ENCODE measurements at places on chromosomes 7 and 10.
A peak's percentile ranks its signal among the peaks of the same experiment; 100 is the strongest.

- no peak for ATAC-seq
Measured at GRCh38 chr7:47284691-47285635, 296.9 kb downstream of the TNS3 start.

- ATAC-seq, result no peak
Measured at GRCh38 chr7:17236603-17237002, 61.8 kb upstream of the AHR start.

DNA sequence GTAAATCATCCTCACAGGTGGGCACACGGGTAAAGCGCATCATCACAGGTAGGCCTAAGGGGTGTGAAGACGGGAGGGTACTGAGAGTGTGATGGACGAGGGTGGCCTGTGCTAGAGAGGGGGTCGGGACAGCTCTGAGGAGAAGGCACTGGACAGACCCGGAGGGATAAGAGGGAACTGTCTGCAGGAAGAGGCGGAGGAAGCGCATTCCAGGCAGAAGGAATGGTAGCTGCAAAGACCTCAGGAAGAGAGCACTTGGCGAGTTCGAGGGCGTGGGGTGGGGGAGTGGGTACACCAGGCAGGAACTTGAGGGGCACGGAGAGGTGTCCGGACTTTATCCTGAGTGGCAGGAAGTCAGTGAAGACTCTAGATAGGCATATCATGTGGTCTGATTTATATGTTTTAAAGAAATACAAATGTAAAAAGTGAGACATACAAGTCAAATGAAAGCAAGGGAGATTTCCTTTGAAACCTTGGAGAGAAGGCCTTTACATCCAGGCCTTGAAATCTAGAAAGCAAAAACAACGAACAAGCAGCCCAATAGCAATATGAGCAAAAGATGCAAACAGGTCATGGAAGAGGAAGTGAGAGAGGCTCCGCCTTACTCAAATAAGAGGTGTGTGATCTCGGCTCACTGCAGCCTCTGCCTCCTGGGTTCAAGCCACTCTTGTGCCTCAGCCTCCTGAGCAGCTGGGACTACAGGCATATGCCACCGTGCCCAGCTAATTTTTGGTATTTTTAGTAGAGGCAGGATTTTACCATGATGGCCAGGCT is 3.6 kb downstream of the LHPP start:
- peak; percentile 52 for ATAC-seq

DNA sequence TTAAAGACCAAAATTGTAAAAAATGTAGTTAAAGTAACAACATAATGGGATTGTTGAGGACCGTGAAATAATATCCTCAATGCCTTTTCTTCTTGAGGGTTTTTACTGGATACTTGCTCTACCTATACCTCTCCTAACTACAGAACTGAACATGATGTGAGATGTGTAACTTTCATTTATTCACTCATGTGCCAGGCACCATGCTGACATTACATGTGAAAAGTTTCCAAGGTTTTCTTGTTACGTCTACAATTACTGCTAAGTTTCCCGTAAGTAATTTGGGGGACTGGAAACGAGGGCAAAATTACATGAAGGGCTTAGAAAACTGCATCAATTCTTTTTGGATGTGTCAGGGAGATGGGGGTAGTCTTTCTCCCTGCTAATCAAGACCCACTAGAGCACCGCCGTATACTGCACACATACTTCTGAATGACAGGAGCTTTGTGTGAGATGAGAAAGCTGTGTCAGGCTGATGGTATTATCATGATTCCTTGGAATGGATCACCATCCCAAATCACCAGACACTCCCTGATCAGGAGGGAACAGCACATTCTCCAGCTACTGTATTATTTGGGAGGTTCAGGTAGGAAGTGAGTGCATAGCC is 41.8 kb downstream of the PTPRZ1 start:
- no peak for ATAC-seq

GRCh38 chr7:47709451-47709850 is 127.5 kb upstream of the TNS3 start:
- ATAC-seq, result no peak

DNA sequence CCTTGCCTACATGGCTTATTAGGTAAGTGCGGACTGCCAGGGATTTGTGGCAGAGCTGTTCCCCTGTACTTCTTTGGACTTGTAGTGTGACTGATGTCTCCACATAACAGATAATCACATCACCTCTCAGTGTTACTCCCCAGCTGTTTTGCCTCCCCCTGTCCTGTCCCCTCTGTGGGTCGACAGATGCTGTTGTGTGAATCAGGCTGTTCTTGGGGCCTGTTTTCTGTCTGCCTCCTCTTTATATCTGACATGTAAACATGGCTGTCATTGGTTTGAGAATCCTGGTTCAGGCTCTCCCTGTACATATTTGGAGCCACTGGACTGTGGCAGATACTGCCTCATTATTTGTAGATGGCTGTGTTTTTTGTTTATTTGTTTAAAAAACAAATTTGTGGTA is 22.7 kb downstream of the CCNY start:
- no peak for ATAC-seq

- ATAC-seq, result no peak
Measured at GRCh38 chr10:61124756-61125530, 181.0 kb upstream of the RHOBTB1 start.

DNA sequence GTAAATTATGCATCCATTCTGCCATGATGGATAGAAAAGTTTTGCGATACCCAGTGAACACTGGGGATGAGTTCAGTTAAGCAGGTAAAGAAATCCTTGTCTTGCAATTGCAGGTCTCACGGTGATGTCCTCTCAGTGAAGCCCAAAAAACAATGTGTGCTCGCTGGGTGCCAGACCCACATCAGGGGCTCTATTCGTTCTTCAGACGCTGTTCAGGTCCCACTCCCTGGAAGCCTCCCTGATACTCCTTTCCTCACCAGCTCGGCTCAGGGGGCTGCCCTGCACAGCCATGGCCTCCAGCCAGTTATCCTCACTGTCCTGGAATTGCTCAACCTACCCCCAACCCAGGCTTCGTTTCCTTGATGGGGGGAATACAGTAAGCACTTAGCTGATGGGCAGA is 323.5 kb downstream of the ADARB2 start:
- ATAC-seq, result no peak

DNA sequence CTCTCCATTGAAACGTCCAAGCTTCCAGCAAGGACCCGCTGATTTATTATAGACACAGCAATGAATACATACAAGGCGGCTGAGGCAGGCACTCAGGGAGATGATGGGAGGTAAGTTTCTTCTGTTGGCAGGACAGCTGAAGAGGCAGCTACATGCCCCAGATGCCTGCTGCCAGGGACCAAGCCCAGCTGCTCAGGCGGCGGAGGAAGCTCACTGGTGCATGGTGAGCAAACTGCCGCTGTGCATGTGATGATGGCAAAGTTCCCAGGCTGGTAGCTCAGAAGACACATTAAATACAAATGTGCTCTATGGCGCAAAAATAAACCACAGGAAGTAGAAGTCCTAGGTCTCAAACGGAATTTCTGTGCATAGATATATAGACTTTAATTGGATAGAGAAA is 2.3 kb downstream of the DNTT start:
- peak; percentile 69 for ATAC-seq

DNA sequence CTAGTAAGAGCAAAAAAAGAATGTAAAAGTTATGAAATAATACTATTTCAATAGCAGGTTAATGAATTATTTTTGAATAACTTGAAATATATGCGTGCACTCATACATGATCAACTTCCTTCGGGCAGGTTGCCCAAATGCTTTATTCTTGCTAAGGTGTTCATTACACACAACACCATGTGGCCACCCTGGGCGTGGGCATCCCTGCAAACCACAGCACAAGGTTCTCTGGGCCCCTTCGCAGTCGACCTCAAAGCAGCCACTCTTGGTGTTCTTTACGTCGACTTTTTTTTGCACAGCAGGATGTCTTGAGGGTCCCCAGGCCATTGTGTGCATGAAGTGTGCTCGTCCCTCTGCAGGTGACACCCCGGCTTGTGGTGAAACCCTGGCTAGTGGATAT is 300.7 kb upstream of the PITRM1 start:
- ATAC-seq, result no peak

GRCh38 chr10:60453036-60453435 is 63.4 kb upstream of the ANK3 start:
- no peak for ATAC-seq

GRCh38 chr7:147078312-147078711 is 961.7 kb downstream of the CNTNAP2 start:
- no peak for ATAC-seq

DNA sequence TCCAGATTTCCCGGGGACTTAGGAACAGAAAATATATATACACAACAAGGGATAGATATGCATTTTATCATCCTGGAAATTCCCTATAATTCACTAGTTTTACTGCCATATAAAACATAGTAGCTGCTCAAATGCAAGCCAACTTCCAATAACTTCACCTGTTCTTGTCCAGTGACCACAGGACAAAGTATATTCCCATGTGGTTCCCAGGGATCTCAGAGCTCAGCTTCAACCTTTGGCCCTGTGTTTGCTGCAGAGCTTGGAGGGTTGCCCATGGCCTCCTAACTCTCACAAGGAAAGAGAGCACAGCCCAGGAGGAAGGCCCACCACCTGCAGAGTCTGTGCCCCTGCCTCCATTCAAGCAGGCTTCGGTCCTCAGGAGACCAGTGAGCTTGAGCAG is 4.5 kb upstream of the DRGX start:
- ATAC-seq, result no peak

DNA sequence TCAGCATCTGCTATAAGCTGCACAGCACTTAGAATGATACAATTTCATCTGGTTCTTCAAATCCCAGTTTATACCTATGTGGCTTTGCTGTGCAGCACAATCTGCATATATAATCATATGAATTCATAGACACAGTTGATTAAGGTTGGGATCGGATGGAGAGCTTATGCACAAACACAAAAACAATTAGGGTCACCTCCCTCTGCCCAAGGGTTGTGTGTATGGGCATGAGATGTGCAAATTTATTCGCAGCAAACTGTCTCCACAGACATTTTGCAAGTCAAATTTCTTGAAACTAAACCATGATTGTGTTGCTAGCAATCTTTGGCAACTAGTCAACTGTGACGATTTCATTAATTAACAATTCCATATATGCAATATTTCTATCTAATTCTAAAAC is 955.7 kb downstream of the SORCS3 start:
- ATAC-seq, result no peak

DNA sequence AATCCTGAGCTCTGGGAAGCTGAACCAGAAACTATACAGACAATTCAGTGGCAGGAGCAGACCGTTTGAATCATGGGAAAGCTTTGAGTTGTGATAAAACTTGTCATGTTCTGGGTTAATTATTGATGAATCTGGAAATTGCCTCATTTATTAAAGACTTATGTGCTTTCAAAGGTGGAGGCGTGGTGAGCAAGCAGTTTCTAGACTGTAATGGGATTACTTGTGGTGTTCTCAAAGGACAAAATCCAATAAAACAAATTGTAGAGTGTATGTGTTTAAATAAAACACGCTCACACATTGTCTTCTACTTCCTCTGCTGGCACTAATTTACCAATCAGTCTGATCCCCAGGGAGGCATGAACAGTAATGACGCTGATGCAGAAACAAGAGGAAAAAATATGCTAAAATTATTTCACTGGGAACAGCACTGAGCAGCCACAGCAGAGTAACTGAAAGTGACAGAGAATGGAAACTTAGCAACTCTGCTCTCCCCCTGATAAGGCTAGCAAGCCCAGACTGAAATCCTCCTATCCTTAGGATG is 25.1 kb downstream of the PARD3 start:
- ATAC-seq, result no peak

- no peak for ATAC-seq
Measured at GRCh38 chr10:101504438-101504837, 83.6 kb downstream of the POLL start.

GRCh38 chr7:131723926-131724325 is 167.5 kb upstream of the PODXL start:
- ATAC-seq, result no peak

DNA sequence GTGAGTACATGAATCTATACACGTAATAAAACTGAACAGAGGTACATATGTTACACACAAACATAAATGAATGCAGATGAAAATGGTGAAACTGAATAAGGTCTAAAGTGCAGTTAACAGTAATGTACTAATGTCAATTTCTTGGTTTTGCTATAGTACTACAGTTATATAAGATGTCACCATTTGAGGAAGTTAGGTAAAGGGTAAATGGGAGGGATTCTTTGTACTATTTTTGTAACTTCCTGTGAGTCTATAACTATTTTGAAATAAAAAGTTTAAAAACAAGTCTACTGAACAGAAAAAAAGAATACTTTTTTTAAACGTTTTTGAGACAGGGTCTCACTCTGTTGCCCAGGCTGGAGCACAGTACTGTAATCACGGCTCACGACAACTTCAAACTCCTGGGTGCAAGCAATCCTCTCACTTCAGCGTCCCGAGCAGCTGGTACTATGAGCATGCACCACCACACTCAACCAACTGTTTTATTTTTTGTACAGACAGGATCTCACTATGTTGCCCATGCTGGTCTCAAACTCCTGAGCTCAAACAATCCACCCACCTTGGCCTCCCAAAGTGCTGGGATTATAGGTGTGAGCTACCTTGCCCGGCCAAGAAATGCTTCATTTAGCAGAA is 71.5 kb downstream of the WAPL start:
- ATAC-seq, result no peak

DNA sequence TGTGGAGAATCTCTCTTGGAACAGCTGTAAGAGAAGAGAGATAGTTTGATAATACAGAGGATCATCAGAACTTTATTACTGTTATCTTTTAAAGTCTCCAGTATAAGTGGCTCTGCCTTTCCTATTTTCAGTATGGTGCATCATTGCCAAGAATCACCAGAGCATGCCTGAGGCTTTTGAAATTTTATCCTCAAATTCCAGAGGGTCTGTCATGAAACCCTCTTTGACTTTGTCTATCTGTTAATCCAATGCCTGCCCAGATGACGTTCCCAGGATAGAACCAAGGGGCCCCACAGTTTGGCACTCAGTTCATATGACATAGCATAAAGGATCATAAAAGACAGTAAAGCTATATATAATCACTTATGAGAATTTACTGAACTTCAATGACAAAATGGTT is 35.3 kb upstream of the SEMA3C start:
- no peak for ATAC-seq

- no peak for ATAC-seq
Measured at GRCh38 chr7:74010407-74010806, 17.6 kb upstream of the ELN start.

- no peak for ATAC-seq
Measured at GRCh38 chr10:91420868-91421267, 10.7 kb downstream of the HECTD2 start.

DNA sequence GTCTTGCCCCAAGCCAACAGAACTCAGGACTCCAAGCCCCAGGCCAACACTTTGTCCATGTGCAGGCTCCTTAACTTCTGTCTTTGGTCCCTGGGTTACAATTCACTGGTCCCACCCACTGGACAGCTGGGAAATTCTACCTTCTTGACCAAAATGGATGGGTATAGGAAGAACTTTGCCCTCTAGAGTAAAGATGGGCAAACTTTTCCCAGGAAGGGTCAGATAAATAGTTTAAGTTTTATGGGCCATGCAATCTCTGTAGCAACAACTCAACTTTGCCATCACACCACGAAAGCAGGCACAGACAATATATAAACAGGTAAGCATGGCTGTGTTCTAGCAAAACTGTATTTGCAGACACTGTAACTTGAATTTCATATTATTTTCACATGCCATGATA is 147.1 kb downstream of the PLXNA4 start:
- ATAC-seq, result no peak

- ATAC-seq, result no peak
Measured at GRCh38 chr7:77691892-77692491, 4.3 kb upstream of the RSBN1L start.

- ATAC-seq, result no peak
Measured at GRCh38 chr10:7119325-7120015, 291.4 kb downstream of the SFMBT2 start.
